ENCODE measurements at places on chromosomes 13 and 19. TPM values are rescaled to one million over a fixed set of nuclear protein-coding genes. Genes with fewer than 3 reads are reported as not detected.
A peak's percentile ranks its signal among the peaks of the same experiment; 100 is the strongest.

The PSG7 gene
- not detected for total RNA-seq

GRCh38 chr13:34179927-34180326 is 362.0 kb downstream of the RFC3 start:
- no peaks in the 10 kb centered on the region for H3K27me3 ChIP-seq
- no peaks in the 10 kb centered on the region for H3K36me3 ChIP-seq
- H3K27ac ChIP-seq: no peak overlapping the region
- no peak for DNase-seq

- peaks cover 19% of the 10 kb centered on the region for H3K27me3 ChIP-seq
- H3K27ac ChIP-seq: peak overlapping the region; percentile 80
Measured at GRCh38 chr19:50728084-50728737, 5.0 kb downstream of the CLEC11A start.

The MYO1F gene
- 33.0 TPM for total RNA-seq

- H3K27ac ChIP-seq: no peak overlapping the region
- no peaks in the 10 kb centered on the region for H3K36me3 ChIP-seq
- H3K4me1 ChIP-seq: no peaks in the 10 kb centered on the region
- no peaks in the 10 kb centered on the region for H3K27me3 ChIP-seq
- no peak for DNase-seq
Measured at GRCh38 chr13:66927562-66927961, 302.6 kb downstream of the PCDH9 start.

The ZNF554 gene
- total RNA-seq: 1.9 TPM

The CD37 gene
- total RNA-seq: 134 TPM

The DZIP1 gene
- 0.14 TPM for total RNA-seq

DNA sequence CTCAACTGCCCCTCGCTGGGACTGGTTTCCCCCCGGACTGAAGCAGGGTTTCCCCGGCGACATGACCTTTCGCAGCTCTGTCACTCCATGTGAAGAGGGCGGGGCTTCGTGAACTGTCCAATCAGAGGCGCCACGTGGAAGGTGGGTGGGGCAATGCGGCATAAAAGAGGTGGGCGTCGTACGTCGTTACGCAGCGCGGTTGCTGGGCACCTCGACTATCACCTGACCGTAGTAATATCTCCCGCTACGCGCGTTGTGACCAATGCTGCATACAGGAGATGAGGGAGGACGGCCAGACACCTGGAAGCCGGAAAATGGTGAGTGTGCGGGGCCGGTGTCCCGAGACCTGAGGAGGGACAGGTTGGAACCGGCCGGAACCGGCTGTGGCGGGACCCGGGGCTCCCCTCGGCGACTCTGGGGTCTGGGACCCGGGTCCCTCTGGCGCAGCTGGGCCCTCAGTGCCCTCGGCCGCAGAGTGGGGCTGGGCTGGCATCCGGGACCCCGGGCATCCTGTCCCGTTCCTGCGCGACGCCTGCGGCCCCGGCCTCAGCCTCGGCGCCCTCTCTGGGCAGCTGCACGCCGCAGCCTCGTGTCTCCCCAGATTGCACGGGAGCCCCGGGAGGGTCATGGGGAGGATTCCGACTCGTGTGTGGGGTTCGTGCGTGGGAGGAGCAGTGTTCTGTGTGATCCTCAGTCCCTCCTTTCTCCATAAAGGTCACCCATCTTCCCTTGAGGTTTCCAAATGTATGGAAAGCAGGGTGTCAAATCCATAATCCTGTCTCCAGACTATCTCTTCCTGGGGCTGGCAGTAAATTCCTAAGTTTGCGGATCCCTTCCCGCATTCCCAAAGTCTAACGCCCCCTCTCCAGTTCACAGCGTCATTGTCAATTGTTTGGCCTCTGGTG is 32.2 kb downstream of the ZNF136 start:
- H3K4me1 ChIP-seq: peaks cover 2% of the 10 kb centered on the region
- peak; percentile 63 for DNase-seq
- peak overlapping the region; percentile 34 for H3K4me3 ChIP-seq
- H3K27ac ChIP-seq: no peak overlapping the region

DNA sequence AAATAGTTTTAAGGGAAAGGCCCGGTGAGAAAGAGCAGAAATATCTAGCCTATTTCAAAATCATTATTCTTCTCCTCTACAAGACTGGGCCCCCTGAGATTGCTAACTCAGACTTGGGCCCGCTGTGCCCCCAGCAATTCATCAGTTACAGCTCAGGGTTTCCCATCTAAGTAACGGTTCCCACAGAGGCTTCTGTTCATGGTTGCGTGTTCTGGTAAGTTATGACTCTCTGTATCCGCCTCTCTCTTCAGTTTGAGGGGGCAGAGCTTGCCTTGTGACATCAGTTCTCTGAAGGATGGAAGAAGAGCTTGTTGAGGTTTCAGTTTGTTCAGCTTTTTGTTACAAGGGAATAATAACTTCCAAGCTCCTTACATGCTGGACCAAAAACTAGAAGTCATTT is 11.6 kb downstream of the ZNF57 start:
- peaks cover 7% of the 10 kb centered on the region for H3K4me1 ChIP-seq
- DNase-seq: no peak

DNA sequence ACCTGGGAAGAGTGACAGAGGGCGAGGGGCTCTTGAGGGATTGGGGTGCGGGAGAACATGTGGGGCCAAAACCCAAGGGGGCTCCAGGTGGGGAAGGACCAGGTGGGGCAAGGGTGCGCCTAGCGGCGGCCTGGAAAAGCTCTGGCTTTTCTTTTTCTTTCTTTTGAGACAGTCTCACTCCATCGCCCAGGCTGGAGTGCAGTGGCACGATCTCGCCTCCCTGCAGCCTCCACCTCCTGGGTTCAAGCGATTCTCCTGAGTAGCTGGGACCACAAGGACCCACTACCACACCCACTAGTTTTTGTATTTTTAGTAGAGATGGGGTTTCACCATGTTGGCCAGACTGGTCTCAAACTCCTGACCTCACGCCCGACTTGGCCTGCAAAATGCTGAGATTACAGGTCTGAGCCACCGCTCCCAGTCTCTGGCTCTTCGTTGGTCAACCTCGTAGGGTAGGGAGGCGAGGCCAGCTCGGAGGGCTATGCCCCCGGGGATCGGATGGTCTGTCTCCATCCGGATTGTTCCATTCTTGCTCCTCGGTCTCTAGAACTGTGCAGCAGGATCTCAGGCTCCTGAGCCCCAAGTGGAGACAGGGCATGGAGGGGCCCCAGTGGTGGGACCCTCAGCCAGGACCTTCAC is 3.7 kb downstream of the GADD45B start:
- peaks cover 34% of the 10 kb centered on the region for H3K36me3 ChIP-seq
- H3K4me3 ChIP-seq: peak overlapping the region; percentile 100
- no peak for DNase-seq
- H3K4me1 ChIP-seq: peaks cover 27% of the 10 kb centered on the region
- H3K27me3 ChIP-seq: peaks cover 15% of the 10 kb centered on the region
- H3K27ac ChIP-seq: peak overlapping the region; percentile 45

- H3K36me3 ChIP-seq: no peaks in the 10 kb centered on the region
- H3K4me3 ChIP-seq: no peak overlapping the region
- no peak for DNase-seq
- H3K27ac ChIP-seq: no peak overlapping the region
Measured at GRCh38 chr19:33676999-33677665, 55.4 kb downstream of the CHST8 start.

The POU2F2 gene
- 72.0 TPM for total RNA-seq

DNA sequence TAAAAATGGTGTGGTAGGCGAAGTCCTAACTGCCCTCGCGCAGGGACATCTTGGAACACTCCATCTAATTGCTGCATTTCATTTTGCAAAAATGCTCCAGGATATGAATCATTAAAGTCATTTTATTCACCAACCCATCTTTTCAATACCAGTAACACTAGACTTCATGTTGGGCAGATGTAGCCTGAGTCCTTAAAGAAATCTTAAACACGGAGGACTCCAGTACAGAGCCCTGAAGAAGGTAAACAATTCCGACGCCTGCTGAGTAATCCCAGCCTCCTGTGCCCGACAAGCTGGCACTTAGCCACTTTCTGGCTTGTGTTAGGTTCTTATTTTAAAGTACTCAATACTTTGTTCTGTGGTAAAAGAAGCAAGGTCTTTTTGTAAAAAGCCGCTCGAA is 58.0 kb upstream of the IRS2 start:
- peaks cover 11% of the 10 kb centered on the region for H3K27me3 ChIP-seq
- H3K36me3 ChIP-seq: no peaks in the 10 kb centered on the region
- DNase-seq: no peak
- H3K4me1 ChIP-seq: peaks cover 8% of the 10 kb centered on the region

DNA sequence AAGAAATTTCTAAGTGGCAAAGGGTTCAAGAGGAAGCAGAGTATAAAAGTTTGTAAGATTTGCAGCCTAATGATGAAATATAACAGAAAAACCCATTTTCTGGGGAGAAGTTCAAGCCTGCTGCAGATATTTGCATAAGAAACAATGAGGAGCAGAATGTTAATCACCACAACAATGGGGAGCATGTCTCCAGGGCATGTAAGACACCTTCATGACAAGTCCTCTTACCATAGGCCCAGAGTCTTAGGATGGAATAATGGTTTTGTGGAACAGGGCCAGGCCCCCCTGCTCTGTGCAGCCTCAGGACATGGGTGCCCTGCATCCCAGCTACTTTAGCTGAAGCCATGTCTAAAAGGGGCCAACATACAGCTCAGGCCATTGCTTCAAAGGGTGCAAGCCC is 809.0 kb upstream of the SLITRK5 start:
- no peaks in the 10 kb centered on the region for H3K36me3 ChIP-seq
- no peaks in the 10 kb centered on the region for H3K4me1 ChIP-seq
- DNase-seq: no peak
- no peak overlapping the region for H3K27ac ChIP-seq
- H3K4me3 ChIP-seq: no peak overlapping the region

DNA sequence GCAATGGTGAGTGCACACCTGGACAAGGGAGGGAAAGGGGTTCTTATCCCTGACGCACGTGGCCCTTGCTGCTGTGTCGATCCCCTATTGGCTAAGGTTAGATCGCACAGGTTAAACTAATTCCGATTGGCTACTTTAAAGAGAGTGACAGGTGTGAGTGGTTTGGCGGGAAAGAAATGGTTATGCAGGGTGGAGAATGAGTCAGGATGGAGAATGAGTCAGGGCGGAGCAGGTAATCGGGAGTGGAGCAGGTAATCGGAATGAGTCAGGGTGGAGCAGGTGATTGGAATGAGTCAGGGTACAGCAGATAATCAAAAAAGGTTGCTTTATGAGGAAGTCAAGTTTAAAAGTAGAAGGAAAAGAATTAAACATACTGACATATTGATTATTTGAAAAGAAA is 24.4 kb upstream of the SIAH3 start:
- H3K27ac ChIP-seq: no peak overlapping the region
- H3K36me3 ChIP-seq: no peaks in the 10 kb centered on the region
- no peak overlapping the region for H3K4me3 ChIP-seq
- H3K4me1 ChIP-seq: no peaks in the 10 kb centered on the region

The BCL3 gene
- total RNA-seq: 73.1 TPM

The ZNF473 gene
- 13.1 TPM for total RNA-seq

DNA sequence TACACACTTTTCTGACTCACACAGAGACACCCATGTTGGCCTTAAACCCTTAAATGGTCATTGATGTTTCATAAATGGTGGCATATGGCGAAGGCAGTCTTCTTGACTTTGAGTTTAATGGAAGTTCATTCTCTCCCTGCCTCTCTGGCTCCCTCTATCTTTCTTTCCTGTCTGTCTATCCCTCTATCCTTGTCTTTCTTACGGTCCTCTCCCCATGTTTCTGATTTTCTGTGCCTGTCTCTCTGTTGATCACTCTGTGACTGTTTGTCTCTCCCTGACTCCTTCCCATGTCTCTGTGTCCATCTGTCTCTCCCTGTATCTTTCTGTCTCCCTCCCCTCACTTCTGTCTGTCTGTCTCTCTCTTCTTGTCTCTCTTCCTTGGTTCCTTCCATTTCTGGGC is 43.2 kb upstream of the SHKBP1 start:
- H3K4me1 ChIP-seq: peaks cover 16% of the 10 kb centered on the region
- H3K4me3 ChIP-seq: no peak overlapping the region
- H3K27ac ChIP-seq: no peak overlapping the region
- peaks cover 28% of the 10 kb centered on the region for H3K27me3 ChIP-seq
- DNase-seq: no peak
- H3K36me3 ChIP-seq: no peaks in the 10 kb centered on the region

DNA sequence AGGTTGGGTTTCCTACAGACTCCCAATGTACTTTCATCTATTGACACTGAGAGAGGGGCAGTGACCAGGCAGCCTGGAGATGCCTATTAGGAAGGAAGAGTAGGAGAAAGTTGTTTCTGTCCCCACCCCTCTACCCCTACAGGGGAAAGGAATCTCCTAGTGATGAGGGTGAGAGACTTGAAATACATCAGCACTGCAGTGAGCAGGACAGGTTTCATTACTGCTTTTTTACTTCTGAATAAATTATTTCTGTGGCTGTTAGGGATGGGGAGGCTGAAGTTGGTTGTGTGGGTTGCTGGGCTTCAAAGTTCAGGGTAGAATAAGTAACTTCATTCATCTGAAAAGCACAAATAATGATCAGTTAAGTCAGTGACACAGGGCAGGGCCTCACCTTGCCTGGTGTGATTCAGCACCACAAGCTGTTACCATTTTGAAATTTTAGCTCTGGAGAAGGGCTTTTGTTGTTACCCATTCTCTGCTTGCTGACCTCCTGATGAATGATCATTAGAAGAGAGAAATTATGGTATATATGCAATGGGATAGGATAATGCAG is 19.3 kb downstream of the CEACAM1 start:
- H3K27me3 ChIP-seq: no peaks in the 10 kb centered on the region
- H3K4me3 ChIP-seq: no peak overlapping the region
- H3K4me1 ChIP-seq: peaks cover 38% of the 10 kb centered on the region
- H3K36me3 ChIP-seq: peaks cover 35% of the 10 kb centered on the region
- no peak overlapping the region for H3K27ac ChIP-seq
- DNase-seq: no peak

DNA sequence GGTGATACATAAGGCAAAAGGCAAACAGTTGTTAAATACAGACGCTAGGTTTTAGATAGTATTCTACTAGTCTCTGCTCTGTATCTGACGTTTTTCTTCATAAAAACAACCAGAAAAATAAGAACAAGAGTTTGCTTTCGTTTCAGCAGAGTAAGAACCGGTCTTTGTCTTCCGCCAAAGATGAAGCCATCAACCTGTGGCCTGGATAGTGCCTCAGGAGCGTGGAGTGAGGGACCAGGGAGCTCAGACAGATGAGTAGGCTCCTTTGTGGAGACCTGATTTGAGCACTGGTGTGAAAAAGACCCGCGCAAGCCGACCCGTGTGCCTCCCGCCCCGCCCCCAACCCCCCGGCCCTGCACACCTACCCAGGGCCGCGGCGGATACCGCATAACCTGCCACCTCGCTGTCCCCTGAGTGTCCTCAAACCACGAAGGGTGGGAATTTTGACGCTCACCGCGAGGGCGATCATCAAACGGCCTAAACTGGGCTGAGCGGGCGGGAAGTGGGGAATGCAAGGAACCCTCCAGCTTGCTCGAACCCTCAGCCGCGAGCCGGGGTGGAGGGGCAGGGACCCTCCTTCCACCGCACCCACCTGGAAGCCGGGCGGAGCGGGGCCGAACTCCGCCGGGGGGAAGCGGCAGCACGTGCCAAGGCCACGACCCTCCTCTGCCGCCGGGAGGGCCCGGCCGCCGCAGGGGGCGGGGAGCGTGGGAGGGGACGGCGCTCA is 866 bp upstream of the LMO7 start:
- H3K27ac ChIP-seq: no peak overlapping the region
- H3K27me3 ChIP-seq: peaks cover 21% of the 10 kb centered on the region
- peak; percentile 58 for DNase-seq
- H3K4me1 ChIP-seq: peaks cover 12% of the 10 kb centered on the region
- peaks cover 1% of the 10 kb centered on the region for H3K36me3 ChIP-seq
